Activated T-cell treated with anti-CD3 and anti-CD28 coated beads, Interleukin-2, amount 50 U/mL, for 1 hour (primary cell): ENCODE measurements at places on chromosomes 4 and X.

GRCh38 chr4:106690487-106690886 lies 321.9 kb upstream of the GIMD1 start:
- no peak for DNase-seq

DNA sequence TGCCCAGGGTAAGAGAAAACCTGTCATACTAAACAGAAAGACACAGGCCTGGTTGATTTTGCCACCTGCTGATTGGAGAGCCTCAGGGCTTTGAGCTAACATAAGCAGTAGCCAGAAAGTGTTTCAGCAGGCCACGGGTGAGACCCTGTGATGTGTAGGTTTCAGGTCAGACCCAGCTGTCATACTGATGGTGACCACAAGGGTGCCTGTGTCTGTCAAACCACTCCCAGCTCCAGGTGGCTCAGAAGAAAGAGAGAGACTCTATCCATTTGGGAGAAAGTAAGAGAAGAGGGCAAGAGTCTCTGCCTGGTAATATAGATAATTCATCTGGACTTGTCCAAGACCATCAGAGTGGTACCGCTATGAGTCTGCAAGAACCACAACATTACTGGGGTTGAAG lies 72.8 kb upstream of the NLRP2B start:
- no peak for DNase-seq

- no peak for DNase-seq
Measured at GRCh38 chr4:2071252-2071911, 12.3 kb downstream of the NAT8L start.

DNA sequence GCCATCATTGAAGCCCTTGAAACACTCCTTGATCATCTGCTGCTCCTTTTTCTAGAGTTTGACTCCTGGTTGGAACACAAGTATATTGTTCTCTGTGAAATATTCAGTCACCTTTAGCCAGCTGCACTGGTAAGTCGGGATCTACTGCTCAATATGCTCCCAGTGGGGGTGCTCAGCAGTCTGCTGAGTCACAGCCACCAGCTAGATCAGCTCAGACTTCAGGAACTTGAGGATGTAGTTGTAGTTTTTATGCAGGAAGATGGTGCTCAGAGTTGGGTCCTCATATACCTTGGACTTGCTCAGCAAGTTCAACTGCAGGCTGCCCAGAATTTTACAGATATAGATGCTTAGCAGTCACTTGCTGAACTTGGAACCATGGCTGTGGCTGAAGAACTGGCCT lies 202.5 kb upstream of the RPL34 start:
- DNase-seq: no peak

GRCh38 chr4:65917486-65917885 lies 247.2 kb upstream of the EPHA5 start:
- DNase-seq: no peak

DNA sequence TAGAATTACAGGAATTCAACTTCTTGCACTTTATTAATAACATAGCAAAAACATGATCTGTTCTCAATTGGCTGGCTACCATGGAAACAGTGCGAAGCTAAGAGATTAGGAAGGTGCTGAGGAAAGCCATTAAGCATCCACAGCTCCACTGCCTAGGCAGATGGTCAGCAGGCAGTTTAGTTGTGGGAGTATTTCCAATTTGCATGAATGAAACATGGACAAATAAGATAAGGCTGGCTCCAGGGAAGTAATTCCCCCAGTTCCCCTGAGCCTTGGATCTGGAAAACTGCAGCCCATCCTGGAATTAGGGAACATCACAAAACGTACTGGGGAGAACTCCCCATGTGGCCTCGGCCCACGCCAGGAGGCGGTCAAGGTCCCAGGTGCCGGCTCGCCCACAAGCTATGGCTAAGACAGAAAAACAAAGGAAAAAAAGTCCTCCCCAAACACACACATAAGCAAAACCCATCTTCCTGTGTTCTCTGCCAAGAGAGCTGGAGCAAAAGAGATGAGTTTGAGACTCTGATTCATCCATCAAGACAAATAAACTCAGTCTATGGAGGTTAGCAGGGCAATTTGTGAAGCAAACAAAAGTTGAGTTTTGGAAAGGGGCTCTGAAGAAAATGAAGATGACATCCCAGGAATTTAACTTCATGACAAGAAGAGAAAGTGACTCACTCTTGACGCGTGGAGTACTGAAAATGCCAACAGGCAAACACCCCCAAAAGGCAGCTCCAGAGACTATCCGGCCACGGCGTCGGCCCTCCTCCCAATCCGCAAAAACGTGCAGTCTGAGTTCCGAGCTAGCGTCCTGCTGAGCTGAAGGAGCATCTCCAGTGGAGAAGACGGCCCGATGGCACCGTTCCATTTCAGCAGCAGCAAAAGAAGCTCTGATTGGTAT lies 45.1 kb downstream of the IGFBP7 start:
- no peak for DNase-seq

GRCh38 chr4:108888769-108889168 lies 125.9 kb upstream of the ETNPPL start:
- no peak for DNase-seq

- no peak for DNase-seq
Measured at GRCh38 chr4:52094376-52095145, 43.5 kb downstream of the SPATA18 start.

GRCh38 chr4:38396091-38396490 lies 267.9 kb upstream of the KLF3 start:
- DNase-seq: no peak

- no peak for DNase-seq
Measured at GRCh38 chr4:4851081-4851480, 8.4 kb upstream of the MSX1 start.

- no peak for DNase-seq
Measured at GRCh38 chrX:44022964-44023363, 49.8 kb upstream of the NDP start.

DNA sequence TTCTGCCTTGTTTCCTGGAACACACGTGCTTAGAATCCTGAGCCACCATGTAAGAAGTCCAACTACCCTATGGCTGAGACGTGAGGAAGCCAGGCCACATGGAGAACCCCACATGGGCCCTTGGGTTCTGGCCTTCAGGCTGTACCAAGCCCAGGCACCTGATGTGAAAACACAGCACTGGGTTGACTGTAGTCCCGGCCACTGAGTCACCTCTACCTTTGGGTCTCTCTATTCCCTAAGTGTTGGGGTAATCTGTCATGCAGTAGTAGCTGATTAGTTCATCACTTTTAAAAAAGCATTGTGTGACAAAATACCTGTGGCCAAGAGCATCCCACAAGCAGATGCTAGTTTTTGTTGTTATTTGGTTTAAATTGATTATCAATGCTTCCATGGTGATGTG lies 24.3 kb downstream of the CFAP97 start:
- no peak for DNase-seq

DNA sequence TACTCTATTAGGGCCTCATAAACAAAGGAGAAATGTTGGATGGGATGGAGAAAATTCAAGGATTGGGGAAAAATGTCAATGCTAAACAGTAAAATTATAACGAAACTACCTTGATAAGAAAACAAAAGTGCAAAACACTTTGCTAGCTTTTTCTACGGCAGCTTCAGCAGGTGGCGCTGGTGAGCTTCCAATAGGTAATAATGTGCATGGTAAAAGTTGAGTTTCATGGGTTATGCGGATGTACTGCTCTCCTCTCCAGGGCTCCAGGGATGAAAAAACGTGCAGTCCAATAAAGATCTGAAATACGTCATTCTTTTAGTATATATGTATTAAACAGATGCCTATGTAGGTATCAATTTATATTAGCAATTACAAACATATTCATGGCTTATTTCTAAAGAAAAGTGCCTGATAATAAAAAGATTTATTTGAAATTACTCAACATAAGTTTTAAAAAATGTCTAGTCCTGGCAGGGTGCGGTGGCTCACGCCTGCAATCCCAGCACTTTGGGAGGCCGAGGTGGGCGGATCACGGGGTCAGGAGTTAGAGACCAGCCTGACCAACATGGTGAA lies 239.6 kb downstream of the GRXCR1 start:
- no peak for DNase-seq

- DNase-seq: no peak
Measured at GRCh38 chr4:749698-750666, 44.4 kb downstream of the PCGF3 start.

DNA sequence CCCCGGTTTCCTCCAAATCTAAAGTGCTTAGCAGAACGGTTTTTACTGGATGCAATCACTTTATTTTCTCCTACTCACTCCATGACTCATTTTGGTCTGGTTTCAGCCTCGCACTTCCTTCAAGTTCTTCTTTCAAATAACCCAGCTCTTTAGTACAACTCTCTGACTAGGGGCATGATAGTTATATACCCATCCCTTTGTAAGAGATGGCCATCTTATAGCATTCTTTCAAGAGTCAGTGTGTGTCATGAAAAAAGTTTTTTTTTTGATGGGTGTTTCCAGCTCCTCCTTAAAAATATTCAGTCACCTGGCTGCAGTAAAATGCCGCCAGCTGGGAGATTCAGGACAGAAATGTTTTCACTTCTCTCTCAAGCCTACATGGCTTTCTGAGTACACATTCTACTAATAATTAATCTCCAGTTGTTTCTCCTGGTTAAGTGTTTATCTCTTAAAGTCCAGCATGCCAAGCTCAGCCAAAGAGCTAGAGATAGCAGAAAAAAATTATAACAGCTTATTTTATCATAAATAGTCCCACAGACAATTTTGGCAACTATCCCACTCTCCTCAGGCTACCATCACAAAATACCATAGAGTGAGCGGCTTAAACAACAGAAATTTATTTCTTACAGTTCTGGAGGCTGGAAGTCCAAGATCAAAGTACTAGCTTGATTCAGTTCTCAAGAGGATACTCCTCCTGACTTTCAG lies 139.3 kb downstream of the GASK1B start:
- no peak for DNase-seq

GRCh38 chrX:96770315-96770714 lies 85.7 kb downstream of the DIAPH2 start:
- DNase-seq: no peak

DNA sequence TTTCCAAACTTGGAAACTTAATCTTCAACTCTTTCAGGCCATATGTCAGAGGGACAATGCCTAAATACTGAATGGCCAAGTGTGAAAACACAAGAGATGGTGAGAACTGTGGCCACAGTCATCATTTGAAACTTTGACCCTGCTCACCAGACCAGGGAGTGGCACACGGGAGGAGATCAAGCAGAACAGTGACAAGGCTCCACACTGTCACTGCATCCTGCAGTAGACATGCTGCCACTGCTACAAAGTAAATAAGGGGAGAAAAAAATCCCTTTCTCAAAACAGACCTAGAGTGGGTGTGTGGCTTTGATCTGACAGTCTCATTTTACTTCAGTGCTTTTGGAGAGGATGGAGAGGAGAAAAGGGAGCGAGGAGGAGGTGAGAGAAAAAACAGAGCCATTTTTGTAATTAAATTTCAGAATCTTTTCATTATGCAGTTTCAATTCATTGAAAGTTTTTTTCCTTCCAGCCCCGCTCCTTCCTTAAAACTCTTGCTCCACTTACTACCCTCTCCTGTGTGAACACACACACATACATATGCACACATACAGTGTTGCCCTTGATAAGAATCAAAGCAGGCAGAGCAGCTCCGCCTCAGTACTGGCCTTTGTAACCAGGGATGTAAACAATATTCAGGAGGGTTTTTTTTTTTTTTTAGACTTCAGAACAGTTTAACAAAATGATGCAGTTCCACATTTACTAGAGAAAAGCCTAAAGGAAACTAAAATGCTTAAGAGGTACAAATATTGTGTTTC lies 34.4 kb downstream of the NEXMIF start:
- DNase-seq: no peak

DNA sequence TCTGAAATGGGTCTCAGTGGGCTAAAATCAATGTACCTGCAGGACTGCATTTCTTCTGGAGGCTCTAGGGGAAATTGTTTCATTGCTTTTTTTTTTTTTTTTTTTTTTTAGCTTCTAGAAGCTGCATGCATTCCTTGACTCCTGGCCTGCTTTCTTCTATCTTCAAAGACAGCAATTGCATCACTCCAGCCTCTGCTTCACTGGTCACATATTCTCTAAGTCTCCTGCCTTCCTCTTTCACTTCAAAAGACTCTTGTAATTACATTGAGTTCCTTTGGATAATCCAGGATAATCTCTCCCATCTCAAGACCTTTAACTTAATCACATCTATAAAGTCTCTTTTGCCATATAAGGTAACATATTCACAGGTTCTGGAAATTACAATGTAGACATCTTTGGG lies 11.3 kb upstream of the PCYT1B start:
- no peak for DNase-seq

DNA sequence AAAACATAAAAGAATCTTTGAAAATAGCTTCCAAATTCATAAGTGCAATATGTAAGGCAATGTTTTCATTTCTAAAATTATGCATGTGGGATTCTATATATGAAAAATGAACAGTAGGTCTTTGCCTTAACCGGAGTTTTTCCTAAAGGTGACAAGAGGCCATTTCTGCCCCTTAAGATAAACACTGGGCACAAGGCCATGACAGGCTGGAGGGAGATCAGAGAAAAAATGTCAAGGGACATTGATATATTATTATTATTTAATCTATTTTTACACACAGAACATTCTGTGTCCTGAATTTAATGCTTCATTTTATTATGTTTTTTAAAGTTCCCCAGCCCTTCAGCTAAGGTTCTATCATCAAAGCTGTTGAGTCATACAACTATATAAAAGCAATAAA lies 118.8 kb downstream of the CHM start:
- no peak for DNase-seq

- DNase-seq: no peak
Measured at GRCh38 chr4:7787067-7787466, 152.6 kb downstream of the AFAP1 start.

GRCh38 chr4:878796-879728 lies 53.1 kb downstream of the GAK start:
- peak; percentile 35 for DNase-seq

- DNase-seq: no peak
Measured at GRCh38 chrX:56268888-56269287, 36.7 kb downstream of the KLF8 start.

GRCh38 chrX:39418731-39419638 lies 617.7 kb downstream of the MID1IP1 start:
- no peak for DNase-seq

DNA sequence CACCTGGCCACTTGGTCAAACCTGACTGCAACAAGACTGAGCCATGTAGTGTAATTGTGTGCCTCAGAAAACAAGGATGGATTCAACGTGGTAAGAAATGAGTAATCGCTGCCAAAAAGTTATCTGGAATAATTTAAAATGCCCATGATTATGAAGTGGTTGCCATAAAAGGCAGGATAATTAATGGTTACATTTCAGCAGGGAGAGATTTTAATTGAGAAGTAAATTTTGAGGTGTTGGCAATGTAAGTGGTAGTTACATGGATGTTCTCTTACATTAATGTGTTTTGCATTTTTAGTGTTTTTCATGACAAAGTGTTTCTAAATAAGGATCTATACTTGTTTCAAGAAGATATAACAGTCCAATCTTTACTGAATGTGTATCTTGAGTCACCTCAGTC lies 15.7 kb downstream of the HAUS3 start:
- DNase-seq: no peak

DNA sequence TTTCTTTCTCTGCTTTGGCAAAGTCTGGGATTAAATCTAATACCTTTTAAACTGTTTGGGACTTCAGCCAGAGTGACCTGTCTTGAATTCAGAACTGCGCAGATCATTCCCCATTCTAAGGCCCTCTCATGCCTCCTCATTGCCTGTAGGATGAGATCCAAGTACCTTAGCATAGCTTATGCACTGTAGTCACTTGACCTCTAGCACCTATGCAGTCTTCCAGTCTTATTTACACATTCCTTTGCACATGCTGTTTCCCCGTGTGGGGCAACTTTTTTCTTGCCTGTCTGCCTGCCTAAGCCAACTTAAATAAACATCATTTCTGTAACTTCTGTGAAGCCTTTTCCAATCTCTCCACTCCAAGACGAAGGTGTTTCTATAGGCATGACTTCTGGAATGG lies 68.4 kb downstream of the AR start:
- no peak for DNase-seq
